ENCODE measurements at places on chromosomes 1 and 21.

DNA sequence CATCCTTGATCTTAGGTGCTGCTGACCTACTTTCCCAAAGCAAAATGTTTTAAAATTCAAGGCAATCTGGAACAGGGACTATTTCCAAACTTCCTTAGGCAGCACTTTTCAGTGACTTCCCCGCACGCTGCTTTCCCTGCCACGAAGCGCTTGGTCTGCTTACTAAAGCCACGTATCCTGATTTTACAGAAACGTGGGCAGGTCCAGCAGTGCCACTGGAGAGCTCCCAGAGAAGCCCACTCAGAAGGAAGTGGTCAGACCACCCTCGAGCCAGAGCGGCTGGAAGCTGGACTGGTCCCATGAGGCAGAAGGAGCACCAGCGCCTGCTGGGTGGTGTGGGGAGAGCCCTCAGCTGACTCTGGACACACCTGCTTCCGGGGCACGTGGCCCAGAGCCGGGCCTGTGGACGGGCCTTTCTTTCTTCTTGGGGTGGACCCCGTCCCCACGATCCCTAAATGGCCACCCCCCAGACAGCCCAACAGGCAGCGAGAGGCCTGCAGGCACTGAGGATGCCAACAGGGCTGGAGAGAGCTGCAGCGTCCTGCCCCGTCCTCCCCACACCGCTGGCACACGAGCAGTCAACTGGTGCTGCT is 23.2 kb downstream of the PTTG1IP start:
- DNase-seq: no peak

DNA sequence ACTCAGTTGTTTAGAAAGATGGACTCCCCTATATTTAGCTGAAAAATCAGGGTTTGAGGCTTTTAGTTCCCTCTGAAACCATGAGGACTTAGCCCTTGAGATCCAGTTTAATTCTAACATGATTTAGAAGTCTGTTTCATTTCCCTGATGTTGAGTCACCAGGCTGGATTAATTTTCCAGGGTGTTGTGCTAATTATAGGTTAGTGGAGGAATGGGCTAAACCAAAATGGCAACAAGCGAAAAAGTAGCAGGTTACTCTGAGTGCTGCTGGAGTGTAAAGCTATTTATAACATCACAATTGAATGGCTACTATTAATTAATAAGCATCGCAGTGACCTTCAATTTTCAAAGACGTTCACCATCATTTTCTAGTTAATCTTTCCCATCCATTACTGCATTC is 15.5 kb upstream of the USP24 start:
- DNase-seq: no peak

DNA sequence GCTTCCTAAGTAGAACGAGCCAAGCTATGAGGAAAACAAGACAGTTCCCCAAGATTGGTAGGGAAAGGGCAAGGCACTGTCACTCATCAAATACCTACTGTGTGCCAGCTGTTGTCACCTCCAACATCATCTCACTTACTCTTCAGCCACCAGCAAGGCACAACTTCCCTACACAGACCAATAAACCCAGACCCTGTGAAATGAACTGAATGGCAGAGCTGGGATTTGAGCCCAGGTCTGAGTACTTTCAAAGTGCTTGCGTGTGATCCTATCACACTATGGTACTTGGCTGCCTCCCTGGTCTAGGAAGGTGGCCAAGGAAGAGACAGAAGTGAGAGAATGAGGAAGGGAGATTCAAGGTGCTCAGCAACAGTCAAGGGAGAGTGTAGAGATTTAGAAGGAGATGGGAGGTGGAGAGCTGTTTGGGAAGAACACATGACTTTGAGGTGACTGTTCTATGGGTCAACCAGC is 16.7 kb upstream of the TRIM63 start:
- DNase-seq: no peak

GRCh38 chr21:25913479-25913878 is 178.7 kb downstream of the GABPA start:
- no peak for DNase-seq

GRCh38 chr1:13749543-13750341 is 49.8 kb downstream of the PRDM2 start:
- DNase-seq: peak; percentile 35

DNA sequence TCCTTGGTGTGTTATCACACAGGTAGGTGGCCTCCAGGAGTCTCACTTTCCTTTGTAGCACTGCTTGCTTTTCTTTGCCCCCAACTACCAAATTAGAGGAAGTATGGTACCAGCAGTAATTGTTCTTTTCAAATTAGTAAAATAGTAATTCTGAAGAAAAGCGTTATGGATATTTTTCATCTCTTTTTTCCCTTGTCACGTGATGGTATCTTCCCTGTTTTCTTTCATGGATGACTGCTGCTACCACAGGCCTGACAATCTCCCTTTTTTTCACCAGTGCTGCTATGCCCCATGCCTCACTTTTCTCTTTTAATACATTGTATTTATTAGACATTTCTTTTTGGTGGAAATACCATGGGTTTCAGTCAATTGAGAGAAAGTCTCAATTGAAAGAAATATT is 3.3 kb downstream of the ZBTB37 start:
- peak; percentile 22 for DNase-seq

GRCh38 chr1:217091561-217091960 is 368.3 kb upstream of the ESRRG start:
- no peak for DNase-seq

DNA sequence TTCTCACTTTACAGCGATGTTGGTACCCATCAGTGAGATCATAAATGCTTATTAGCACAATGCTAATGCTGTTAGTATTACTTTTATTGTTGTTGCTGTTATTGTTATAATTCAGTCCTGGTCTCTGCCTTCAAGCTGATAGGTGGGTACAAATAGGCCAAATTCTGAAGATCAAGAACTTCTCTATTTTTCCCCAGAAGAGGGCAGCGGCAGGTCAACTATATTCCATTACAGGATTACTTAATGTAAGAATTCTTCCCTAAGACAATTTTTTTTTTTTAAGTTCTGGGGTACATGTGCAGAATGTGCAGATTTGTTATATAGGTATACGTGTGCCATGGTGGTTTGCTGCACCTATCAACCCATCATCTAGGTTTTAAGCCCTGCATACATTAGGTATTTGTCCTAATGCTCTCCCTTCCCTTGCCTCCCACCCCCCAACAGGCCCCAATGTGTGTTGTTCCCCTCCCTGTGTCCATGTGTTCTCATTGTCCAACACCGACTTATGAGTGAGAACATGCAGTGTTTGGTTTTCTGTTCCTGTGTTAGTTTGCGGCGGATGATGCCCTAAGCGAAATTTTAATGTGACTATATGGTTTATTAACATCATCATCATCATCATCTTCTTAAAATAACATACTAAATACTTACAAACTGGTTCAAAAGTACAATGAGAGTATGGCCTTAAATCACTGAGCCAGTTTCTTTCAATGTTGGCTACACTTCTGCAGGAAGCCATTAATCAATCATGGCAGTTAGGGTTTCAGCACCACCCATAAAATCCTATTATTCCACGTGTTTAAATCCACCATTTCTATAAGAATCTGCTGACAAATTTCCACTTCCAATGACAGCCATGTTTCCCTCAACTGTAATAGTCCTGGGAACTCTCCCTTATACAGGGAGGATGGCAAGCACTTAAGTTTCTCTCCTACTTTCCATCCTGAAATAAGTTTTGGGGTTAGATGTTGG is 19.2 kb downstream of the SLC19A2 start:
- DNase-seq: peak; percentile 68

DNA sequence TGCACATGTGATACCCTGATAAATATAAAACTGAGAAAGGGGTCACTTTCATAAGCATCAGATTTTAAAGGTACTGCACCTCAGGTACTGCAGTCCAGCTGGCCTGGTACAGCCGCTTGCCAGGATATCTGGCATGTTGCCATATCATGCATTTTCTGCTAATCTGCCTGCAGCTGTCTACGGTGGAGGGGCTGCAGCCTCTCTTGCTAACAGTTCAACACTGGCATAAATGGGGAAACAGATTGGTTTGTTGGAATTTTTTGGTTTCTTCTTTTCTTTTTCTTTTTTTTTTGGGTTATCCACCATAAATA is 71.5 kb downstream of the MIS18A start:
- no peak for DNase-seq

DNA sequence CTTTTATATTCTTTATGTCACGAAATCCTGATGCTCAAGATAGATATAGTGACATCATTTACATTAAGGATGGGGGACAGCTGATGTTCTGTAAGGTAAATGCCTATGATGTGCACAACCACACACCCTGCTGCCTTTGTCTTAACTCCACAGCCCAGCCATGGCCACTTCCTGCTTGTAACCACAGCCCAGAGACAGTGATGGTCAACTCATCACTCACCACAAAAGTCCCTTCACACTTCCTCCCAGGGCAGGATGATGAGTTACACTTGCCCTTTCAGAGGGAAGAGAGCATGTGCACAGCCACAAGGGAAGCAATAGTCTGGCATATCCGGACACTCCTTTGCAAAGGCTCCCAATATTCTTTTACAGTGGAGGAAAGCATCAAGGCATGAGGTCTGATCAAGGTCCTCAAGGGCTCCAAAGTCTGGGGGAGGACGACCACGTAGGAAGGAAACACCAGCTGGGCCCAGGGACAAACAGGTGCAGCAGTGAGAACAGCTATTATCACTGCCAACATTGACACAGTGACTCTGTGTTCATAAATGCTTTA is 53.8 kb downstream of the PLPP3 start:
- peak; percentile 91 for DNase-seq

GRCh38 chr1:197145446-197146024 is 934 bp downstream of the ASPM start:
- DNase-seq: no peak
